ENCODE measurements at places on chromosomes 12 and 14.

GRCh38 chr14:96380735-96381134 is 11.2 kb upstream of the AK7 start:
- DNase-seq, result no peak

GRCh38 chr14:99632410-99633035 is 12.4 kb upstream of the HHIPL1 start:
- no peak for DNase-seq

DNA sequence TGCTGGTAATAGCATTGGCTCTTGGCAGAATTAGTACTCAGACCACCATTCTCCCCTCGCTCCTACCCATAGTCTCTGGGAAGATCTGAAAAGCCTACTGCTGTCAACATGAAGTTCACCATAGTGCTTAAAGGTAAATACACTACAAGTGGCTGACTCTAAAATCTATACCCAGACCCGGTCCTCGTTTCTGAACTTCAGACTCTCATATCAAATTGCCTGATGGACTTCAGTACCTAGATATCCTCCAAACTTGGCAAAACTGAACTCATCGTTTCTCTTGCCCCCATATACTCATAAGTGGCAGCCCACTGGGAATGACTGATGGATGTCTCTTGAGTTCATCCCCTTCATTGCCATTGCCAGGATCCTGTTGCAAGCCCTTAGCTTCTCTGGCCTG is 67.3 kb downstream of the VCPKMT start:
- DNase-seq, result no peak

GRCh38 chr14:48052973-48053372 is 377.6 kb upstream of the MDGA2 start:
- no peak for DNase-seq

DNA sequence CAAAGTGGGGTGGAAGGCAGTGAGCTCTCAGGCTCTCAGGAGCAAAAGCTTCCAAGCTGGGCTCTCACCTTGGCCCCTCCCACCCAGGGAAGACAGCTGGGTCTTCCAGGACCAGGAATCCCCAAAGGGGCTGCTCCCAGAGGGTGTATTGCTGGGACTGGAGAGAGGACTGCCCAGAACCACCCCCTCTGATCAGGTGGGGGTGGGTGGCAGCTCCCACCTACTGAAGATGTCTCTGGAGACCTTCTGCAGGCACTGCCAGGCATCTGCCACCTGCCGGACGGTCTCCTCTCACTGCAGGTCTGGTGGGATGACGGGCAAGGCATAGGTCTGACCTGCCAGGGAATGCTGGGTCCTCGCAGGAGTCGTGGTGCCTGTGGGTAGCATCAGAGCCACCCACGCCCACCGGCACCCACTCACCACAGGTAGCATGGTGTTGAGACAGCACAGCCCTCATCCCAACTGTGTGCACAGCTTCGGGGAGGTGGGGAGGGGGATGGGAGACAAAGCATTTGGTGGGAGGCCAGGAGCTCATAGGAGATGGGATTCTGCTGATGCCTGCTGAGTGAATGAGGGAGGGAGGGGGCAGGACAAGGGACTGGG is 103.2 kb downstream of the SINHCAF start:
- DNase-seq, result no peak

DNA sequence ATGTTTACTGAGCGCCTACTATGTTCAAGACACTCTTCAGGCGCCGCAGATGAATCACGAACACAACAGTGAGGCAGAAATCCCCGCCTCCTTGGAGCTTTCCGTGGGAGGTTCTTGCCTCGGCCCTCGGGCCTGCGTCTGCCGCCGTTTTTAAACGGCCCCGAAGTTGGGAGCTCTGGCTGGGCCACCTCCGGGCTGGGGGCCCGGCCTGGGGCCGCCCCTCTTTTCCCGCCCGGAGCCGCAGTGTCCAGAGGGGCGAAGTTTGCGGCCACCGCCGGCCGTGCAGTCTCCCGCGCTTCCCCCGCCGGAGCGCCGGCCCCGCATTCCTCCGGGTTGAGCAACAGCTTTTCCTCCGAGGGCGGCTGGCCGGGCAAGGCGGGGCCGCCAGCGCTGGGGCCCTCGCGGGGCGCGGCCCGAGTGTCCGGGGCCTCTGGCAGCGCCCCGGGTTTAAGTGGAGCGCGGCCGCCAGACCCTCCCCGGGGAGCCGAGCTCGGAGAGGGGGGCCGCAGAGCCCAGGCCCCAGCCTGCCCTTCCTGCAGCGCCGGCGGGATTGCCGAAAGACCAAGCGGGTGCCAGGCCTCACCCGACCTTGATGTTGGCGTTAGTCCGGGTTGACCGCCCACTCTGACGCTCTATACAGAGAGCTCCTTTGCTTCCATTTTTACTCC is 18.7 kb upstream of the CTDSP2 start:
- DNase-seq, result peak; percentile 71

DNA sequence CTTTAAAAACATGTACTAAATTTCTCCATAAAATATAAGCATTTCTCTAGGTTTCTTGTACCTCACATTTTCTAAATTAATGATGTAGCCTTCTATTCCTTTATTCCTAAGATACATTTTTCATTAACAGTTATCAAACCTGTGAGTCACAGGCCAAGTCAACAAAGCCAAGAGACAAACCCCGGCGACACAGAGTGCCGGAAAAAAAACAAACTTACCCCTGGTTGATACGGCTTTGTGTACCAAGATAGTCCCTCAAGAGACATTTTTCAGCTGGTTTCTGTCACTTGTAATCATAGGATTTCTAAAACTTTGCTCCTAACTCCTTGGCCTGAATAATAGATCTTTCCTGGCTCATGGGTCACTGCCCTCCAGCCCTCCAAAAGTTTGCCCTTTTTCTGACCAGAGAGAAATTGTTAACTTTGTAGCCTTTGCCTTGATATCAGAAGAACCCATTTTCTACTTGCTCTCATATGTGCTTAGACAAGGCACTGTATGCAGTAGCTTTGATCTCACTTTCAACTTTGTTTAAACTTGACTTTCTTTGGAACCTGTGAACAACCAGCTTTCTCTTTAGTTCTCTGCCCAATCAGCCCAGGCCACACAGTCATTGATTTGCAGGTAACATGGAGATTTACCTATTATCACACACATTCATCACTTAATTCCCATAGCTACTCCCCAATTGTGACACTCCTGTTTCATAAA is 172.2 kb downstream of the PRKD1 start:
- DNase-seq, result no peak

DNA sequence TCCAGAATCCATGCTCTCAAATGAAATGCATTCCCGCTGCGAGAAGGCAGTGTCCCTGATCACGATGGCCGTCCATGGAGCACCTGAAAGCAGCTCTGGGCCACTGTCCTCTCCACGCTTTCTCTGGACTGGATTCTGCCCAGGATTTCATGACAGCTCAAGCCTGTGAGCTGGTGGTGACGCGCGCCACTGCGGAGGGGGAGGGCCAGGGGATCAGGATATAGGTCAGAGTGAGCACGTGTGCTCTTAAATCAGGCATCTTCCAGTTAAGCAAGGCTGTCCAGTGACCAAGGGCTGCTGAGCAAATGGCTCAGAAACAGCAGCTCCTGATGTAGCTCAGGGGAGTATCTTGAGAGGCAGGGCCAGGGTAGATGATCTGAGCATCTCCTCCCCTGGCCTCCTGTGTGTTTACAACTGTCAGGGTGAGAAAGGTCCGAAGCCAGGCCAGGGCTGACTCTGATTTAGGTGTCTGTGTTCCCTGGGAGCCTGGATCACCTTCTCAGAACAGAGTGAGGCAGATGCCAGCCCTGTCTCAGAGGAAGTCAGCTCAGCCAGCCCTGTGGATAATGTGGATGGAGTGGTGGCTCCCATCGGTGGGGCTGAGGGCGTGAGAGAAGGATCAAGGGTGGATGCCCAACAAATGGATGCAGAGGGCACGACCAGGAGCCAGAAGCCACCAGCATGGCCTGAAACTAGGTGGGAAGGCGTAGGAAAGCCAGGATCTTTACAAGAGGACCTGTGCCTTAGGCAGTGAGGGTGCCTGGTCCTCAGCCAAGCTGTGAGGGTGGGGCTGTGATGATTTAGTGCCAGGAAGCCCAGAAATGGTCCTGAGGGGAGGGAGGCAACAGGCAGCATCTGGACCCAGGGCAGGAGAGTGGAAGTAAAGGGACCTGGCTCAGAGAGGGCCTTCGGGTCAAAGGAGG is 55.3 kb downstream of the ELK3 start:
- no peak for DNase-seq

- no peak for DNase-seq
These were observed 50.5 kb downstream of the PLXNC1 start for GRCh38 chr12:94198872-94199271.

DNA sequence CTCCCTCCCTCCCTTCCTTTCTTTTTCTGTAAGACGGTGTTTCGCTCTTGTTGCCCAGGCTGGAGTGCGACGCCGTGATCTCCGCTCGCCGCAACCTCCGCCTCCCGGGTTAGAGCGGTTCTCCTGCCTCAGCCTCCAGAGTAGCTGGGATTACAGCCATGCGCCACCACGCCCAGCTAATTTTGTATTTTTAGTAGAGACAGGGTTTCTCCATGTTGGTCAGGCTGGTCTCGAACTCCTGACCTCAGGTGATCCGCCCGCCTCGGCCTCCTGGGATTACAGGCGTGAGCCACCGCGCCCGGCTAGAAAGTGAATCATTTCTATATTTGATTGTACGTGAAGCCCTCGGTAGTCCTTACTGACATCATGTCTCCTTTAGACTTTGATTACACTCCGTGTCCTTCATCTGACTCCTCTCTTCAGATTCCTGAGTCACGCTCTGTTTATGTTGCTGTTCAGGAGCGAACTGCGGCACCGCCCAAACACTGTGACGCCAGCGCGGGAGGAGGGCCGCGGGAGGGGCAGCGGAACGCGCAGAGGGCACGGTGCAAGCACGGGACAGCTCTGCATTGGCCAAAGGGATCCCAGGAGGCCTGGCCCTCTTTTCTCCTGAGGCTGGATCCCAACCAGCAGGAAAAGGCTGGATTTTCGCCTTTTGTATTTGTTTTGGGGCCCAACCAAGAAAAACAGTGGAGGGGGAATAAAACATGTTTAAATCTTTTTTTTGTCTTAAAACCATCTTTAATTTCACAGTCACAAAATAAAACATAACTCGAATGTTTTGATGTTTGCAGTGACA is 538 bp upstream of the GABARAPL1 start:
- peak; percentile 96 for DNase-seq

DNA sequence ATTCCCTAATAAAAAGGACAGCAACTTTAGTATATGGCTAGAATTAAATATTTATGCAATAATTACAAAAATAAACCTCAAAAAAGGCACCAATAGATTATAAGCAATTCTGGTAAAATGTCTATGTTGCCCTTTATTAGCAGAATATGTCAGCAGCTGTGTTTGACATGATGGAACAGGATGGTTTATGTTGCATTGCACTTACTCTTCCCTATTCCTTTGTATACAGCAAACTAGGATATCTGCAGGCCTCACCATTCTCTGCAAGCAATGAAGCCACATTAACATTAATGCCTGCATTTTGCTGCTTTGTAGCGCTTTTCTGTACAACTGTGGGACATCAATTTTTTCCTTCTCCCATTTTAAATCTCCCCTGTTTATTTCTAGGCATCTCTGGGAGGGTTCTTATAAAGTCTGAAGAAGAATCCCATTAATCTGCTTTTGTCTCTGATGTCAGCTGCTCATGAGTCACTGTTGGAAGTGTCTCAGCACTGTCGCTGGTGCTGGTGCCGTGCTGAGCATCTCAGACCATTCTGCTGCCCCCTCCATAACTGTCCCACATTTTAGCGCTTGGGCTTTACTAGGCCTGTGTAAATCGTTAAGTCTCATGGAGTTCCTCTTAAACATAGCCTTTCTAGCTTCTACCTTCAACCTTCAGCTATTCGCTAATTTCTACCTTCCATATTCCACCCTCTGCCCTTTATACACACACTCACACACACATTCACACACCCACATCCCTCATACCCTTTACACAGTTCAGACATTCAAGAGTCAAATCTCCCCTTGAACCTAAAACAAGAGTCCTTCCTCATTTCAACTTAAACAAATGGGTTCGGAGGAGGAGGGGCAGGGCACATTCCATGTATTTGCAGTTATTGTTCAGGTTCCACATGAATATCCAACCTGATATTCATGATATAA is 64.4 kb upstream of the TRHDE start:
- DNase-seq, result no peak

- no peak for DNase-seq
These were observed 21.7 kb downstream of the FBRSL1 start for GRCh38 chr12:132511516-132512196.

- no peak for DNase-seq
These were observed 525.3 kb downstream of the MED13L start for GRCh38 chr12:115752156-115752555.
